ENCODE measurements at places on chromosomes 12 and 14. TPM values are rescaled to one million over a fixed set of nuclear protein-coding genes. Genes with fewer than 3 reads are reported as not detected.
A peak's percentile ranks its signal among the peaks of the same experiment; 100 is the strongest.

- DNase-seq = no peak
Observed at GRCh38 chr12:25284024-25284423, 33.3 kb upstream of the KRAS start.

DNA sequence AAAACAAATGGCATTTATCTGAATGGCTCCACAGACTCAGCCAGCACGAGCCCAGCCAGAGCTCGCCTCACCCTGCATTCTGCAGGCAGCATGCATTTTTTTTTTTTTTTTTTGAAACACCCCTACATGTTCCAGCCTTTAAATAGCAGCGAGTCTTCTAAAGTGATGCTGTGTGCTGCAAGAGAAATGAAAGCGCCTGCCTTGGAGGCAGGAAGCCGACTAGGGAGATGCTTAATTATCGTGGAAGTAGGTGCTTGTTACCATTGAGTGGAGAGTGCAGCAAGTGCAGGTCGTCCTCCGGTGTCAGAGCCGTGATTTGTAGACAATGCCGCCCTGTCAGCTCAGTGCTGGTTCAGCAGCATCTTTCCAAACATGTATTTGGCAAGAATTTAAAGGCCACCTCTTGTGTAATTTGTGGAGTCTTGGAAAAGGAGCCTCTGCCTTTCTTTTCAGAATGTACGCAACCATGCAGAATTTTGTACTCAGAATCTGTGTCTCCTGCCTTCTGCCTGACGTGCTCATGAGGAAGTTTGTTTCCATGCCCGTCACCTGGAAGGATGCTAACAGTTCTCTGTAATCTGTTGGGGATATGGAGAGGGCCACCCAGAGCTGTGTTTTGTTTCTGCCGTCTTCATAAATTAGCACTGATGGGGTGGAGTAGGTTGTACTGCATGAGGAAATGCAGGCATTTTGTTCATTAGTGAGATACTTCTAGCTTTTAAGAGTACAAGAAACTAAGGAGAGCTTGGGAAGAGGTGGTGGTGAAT lies 345.9 kb upstream of the RGS6 start:
- no peak for DNase-seq

GRCh38 chr14:92690171-92691011 lies 58.0 kb downstream of the LGMN start:
- DNase-seq = peak; percentile 44

DNA sequence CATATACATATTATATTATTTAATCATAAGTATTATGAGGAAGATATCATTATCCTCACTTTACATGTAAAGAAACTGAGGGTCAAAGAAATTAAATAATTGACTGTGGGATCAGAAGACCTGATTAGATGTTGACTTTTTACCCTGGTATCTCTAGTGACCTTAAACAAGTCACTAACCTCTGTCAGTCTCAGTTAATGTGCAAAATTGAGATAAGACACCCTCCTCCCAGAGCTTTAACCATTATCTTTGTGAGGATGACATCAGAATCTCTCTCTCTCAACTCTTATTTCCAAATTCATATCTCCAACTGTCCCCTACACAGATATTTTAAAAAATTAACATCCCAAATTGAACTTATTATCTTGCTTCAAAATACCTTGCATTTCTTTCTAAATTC lies 177.8 kb downstream of the KLHL28 start:
- DNase-seq = no peak

DNA sequence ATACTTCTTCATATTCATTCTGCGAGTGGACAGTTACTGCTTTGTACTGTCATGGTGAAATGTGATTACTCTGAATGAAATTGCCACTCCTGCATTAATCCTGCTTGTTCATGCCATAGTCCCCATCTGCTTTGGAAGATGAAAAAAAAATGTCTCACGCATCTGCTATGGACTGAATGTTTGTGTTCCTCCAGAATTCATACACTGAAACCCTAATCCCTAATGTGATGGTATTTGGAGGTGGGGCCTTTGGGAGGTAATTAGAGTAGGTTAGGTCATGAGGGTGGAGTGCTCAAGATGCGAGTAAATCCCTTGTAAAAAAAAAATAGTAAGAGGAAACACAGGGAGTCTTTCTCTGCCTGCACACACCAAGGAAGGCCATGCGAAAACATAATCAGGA lies 427.2 kb downstream of the TMTC2 start:
- DNase-seq = no peak

- DNase-seq = no peak
Observed at GRCh38 chr12:14256121-14256520, 109.4 kb upstream of the ATF7IP start.

- DNase-seq = no peak
Observed at GRCh38 chr12:10361622-10362021, 28.2 kb downstream of the KLRK1 start.

- peak; percentile 79 for DNase-seq
Observed at GRCh38 chr14:69002069-69002468, 23.0 kb upstream of the ACTN1 start.

- DNase-seq = no peak
Observed at GRCh38 chr12:103523771-103524170, 28.0 kb upstream of the C12orf42 start.

GRCh38 chr14:61387076-61387475 lies 65.7 kb downstream of the PRKCH start:
- no peak for DNase-seq

- no peak for DNase-seq
Observed at GRCh38 chr14:65164068-65164824, 61.9 kb upstream of the MAX start.

GRCh38 chr12:108238474-108238873 lies 100.6 kb downstream of the CMKLR1 start:
- DNase-seq = no peak

The ADCY6 gene
- 195 TPM for total RNA-seq

The REM2 gene
- total RNA-seq = 0.19 TPM

The EFS gene
- total RNA-seq = 3.7 TPM

The APOF gene
- not detected for total RNA-seq

The NKX2-1 gene
- total RNA-seq = not detected

All from cardiac septum (tissue), 1 donor.